ENCODE measurements at places on chromosomes 13 and 19. TPM values are rescaled to one million over a fixed set of nuclear protein-coding genes. Genes with fewer than 3 reads are reported as not detected.

DNA sequence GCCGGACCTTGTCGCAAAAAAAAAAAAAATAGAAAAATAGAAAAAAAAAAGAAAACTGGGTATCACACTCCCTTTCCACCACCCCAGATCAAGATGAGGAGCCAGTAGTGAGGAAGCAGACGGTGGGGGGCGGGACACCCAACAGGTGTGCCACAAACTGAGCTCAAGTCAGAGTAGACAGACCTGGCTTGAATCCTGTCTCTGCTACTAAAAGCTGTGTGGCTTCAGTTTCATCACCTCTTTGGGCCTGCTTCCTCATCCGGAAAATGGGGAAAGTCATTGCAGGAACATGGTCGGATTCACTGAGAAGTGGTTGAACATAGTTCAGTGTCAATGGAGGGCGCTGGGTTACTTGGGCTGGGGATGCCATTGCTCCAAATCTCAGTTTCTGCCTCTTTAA is 2.9 kb downstream of the HIF3A start:
- DNase-seq, result no peak

GRCh38 chr13:35478271-35479037 is 2.0 kb upstream of the MAB21L1 start:
- no peak for DNase-seq

- DNase-seq, result no peak
These were observed 64.8 kb upstream of the KCTD15 start for GRCh38 chr19:33731881-33732280.

DNA sequence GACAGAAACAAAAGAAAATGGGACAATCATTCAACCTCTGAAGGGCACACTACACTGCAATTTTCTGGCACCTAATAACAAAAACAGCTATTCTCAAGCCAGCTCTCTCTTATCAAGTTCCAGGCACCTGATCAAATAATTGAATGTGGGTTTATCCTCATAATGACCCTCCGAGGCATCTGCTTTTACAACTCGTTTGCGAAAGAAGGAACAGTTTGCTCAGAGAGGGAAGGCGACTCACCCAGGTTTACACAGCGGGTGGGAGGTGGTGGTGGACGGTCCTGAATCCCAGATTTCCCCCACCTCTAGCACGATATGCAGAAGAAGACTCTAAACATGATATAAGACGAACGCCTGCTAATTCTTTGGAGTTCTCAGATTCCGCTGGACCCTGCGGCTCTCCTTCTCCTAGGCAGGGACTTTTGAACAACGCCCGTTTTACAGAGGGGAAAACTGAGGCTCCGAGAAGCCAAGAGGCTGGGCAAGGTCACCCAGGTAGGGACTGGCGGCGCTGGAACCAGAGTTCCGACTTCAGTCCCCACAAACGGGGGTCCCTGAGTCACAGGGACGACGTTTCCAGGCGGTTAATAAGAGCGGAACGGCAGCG is 641 bp downstream of the SGTA start:
- DNase-seq, result no peak

- DNase-seq, result no peak
These were observed 166.1 kb upstream of the SERP2 start for GRCh38 chr13:44207476-44207875.

DNA sequence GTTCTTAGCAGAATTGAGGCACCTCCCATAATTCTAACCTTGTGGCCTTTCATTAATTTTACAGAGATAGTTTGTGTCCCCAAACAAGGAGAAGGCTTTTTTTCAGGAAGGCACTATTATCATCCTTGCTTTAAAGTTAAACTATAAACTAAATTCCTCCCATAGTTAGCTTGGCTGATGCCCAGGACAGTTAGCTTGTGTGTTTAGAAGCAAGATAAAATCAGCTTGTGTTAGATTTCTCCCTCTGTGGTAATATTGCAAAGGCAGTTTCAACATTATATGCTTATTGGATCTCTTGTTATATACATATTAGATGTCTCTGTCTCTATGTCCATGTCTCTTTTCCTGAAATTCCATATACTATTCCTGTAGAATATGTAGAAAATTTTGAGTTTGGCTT is 342.7 kb downstream of the TBC1D4 start:
- no peak for DNase-seq

DNA sequence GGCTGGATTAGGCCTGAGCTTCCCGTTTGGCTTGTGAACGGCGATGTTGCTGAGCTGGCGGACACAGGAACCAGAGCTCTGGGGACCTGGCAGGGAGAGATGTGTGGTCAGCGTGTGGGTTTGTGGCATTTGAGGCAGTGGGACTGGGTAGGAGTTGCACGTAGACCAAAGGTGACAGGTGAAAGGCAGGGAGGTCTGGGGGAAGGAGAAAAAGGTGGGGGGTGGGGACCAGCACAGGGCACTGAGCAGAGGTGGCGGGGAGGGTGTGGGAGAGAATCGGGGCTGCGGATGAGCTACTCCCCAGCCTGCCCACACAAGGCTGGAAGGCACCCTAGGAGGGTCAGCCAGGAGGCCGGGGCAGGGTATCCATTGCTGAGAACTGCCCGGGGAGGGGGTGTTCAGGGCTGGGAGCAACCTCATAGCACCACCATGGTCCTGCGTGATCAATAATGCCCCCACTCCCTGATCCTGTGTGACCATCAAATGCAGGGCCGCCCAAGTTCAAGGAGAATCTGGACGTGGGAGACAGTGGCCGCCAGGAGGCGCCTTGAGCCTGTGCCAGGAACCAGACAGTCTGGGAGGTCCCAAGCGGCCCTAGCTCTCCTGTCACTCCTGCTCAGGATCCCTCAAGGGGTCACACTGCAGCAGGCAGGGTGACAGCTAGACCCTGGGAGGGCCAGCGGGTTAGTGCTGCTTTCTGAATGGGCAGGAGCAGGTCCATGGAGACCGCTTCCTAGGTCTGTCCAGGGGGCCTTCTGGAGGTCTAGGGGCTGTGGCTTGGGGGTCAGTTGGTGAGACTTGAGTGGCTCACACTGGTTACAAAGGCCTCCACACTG is 12.8 kb upstream of the SELENOW start:
- peak; percentile 79 for DNase-seq

DNA sequence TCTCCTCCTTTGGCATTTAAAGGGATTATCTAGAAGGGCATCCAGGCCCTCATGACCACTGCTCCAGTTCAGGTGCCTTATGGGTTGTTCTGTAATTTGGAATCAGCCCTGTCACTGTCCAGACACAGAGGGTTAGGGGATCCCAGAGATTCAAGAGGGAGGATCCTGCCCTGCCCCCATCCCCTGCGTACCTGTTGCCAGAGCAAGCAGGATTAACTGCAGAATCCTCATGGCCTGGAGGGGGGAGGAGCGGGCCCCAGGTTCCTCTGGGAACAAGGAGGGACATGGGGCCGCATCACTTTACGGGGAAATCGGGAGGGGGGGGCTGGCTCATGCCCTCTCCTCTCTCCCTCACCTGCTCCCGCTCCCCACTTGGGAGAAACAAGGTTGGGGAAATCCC is 1.0 kb downstream of the KLK11 start:
- DNase-seq, result no peak

DNA sequence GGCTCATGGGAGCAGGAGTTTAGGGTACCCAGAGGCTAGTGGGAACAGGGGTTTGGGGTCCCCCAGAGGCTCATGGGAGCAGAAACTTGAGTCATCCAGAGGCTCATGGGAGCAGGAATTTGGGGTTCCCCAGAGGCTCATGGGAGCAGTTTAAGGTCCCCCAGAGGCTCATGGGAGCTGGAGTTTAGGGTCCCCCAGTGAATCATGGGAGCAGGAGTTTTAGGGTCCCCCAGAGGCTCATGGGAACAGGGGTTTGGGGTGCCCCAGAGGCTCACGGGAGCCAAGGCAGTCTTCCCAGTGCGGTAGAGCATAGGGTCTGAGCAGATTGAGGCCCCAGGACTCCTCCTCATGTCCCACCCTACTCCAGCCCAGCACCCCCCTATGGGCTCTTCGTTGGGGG is 8.6 kb upstream of the FLT3LG start:
- no peak for DNase-seq

DNA sequence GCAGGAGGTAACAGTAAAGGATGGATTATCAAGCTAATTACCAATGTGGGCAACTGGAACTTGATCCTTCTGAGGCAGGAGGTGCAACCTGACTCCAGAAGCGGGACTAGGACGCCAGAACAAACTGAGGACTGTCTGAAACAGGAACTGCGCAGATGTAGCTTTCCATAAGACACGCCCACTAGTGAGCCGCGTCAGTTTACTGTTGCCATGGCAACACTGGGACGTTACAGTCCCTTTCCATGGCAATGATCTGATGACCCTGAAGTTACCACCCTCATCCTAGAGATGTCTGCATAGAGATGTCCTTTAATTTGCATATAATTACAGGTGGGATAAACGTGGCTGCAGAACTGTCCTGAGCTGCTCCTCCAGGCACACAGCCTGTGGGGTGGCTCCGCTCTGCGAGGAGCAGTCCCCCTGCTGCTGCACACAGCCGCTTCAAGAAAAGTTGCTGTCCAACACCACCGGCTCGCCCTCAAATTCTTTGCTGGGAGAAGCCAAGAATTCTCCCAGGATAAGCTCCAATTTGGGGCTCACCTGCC is 816.6 kb downstream of the UQCRFS1 start:
- no peak for DNase-seq

- DNase-seq, result no peak
These were observed 313.3 kb downstream of the LIG4 start for GRCh38 chr13:107901996-107902562.

DNA sequence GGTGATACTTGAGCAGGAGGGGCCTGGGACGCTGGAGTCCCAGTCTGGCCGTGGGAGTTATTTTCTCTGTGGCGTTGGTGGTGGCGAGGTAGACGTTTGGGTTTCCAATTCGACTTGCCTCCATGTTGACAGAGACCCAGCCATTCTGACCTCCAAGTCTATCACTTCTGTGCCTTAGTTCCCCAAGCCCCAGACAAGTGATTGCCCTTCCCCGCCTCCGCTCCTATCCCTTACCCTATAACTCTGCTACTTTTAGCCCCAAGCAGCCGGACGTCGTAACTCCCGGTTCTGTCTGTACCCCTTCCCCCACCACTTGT is 549 bp downstream of the TIMM50 start:
- no peak for DNase-seq

- DNase-seq, result peak; percentile 76
These were observed 755 bp upstream of the RAB3A start for GRCh38 chr19:18204394-18205199.

- DNase-seq, result no peak
These were observed 96.4 kb downstream of the MBNL2 start for GRCh38 chr13:97318532-97318931.

DNA sequence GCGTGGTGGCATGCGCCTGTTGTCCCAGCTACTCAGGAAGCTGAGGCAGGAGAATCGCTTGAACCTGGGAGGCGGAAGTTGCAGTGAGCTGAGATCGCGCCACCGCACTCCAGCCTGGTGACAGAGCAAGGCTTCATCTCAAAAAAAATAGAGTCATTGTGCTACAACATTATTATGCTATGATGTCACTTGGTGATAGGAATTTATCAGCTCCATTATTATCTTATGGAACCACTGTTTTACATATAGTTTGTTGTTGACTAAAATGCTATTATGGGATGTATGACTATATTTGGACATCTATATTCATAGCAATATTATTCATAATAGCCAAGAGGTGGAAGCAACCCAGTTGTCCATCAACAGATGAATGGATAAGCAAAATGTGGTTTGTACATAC is 26.4 kb upstream of the SLC7A1 start:
- no peak for DNase-seq

GRCh38 chr13:21812192-21812626 is 141.3 kb downstream of the FGF9 start:
- no peak for DNase-seq

DNA sequence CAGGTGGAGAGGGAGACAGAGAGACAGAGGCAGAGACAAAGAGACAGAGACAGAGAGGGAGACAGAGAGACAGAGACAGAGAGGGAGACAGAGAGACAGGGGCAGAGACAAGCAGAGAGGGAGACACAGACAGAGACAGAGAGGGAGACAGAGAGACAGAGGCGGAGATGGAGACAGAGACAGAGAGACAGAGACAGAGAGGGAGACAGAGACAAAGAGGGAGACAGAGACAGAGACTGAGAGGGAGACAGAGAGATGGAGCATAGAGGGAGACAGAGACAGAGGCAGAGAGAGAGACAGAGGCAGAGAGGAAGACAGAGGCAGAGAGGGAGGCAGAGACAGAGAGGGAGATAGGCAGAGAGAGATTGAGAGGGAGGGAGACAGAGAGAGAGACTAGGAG is 29.3 kb downstream of the SBNO2 start:
- DNase-seq, result no peak

DNA sequence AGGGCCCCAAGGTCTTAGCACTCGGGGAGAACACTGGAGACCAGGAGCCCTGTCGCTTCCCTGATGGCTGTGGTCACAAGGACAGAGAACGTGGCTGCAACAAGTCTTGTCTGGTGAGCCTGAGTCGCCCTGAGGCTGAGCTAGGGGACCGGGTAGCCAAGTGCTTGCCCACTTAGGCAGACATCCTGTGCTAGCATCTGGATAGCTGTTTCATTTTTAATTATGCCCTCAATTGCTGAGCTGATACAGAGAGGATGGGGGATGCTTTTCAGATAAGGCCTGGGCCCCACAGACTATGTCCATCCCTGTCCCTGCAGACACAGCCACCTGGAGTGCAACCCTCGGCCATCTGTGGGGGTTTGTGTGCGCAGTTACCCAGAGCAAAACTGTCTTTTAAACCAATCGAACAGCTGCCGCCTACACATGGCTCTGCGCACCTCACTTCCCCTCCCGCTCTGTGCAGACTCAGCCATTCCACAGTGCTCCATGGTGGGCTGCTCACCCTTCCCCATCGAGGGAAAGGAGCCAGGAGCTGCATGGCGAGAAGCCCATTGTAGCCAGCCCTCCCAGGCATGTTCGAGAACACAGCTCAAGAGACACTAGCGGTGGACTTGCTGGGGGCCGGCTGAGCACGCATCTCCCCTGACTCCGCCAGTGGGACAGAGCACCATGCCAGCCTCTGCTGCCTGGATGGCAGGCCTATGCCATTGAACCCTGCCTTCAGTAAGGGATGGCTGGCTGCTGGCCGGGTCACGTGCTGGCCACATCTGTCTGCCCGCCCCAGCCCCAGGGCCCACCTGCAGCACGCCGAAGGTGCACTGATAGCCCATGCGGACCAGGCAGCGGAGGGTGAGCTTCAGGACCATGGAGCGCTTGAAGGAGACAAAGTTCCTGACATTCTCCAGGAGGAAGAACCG is 19.4 kb upstream of the EIF3G start:
- no peak for DNase-seq

GRCh38 chr13:49220036-49220855 is at the start of gene MLNR:
Gene MLNR (plus strand): TSS chr13:49220338. CDS start chr13:49220338, 0 bp downstream.
- DNase-seq, result no peak

GRCh38 chr19:55136399-55137102 is 12.5 kb downstream of the TNNT1 start:
- no peak for DNase-seq

The PLIN5 gene
- not detected for total RNA-seq

The PEG3 gene
- 5.8 TPM for total RNA-seq

The OR10H1 gene
- total RNA-seq, result not detected

The PDE4C gene
- 8.3 TPM for total RNA-seq

The MISP3 gene
- total RNA-seq, result 25.6 TPM

The AMH gene
- total RNA-seq, result 4.7 TPM

The SH2D3A gene
- total RNA-seq, result 43.7 TPM

The GAPDHS gene
- not detected for total RNA-seq

All from Peyer's patch (tissue), 4 donors.